G401 (cell line): ENCODE measurements at places on chromosomes 5 and 9. TPM values are rescaled to one million over a fixed set of nuclear protein-coding genes. Genes with fewer than 3 reads are reported as not detected.

The SHISAL2B gene
- total RNA-seq, result 4.9 and 5.1 TPM in 2 replicates

The ANKRD34B gene
- total RNA-seq, result 0.17 TPM in 1 of 2 replicates, not detected in the other

The SLC34A3 gene
- total RNA-seq, result not detected in 2 replicates

The PTPN3 gene
- 0.20 and 0.37 TPM in 2 replicates for total RNA-seq

The BAAT gene
- not detected in 2 replicates for total RNA-seq
